NCI-H460 (cell line): ENCODE measurements at places on chromosomes 6 and 20. TPM values are rescaled to one million over a fixed set of nuclear protein-coding genes. Genes with fewer than 3 reads are reported as not detected.

The RNF8 gene
- 16.5 and 17.6 TPM in 2 replicates for total RNA-seq

The LY6G6C gene
- total RNA-seq = not detected in 2 replicates

The LY6G6D gene
- not detected in 2 replicates for total RNA-seq

The NKAIN4 gene
- not detected in 2 replicates for total RNA-seq

The RFX6 gene
- total RNA-seq = not detected in 2 replicates

The SIM1 gene
- total RNA-seq = not detected in 2 replicates

The PBOV1 gene
- not detected in 2 replicates for total RNA-seq

The NELFCD gene
- 57.7 and 65.8 TPM in 2 replicates for total RNA-seq

The NKX2-4 gene
- not detected in 2 replicates for total RNA-seq

The SH3BGRL2 gene
- total RNA-seq = 0.32 and 0.61 TPM in 2 replicates

The C6orf141 gene
- 0.47 TPM in 1 of 2 replicates, not detected in the other for total RNA-seq

The APCDD1L gene
- not detected in 2 replicates for total RNA-seq

The LRRC73 gene
- total RNA-seq = 0.25 and 0.26 TPM in 2 replicates

The SCUBE3 gene
- total RNA-seq = 0.02 TPM in 1 of 2 replicates, not detected in the other

The DYNLT2 gene
- total RNA-seq = 1.2 and 1.3 TPM in 2 replicates

The KCNK16 gene
- total RNA-seq = not detected in 2 replicates
